ENCODE measurements at places on chromosomes 5 and 9. TPM values are rescaled to one million over a fixed set of nuclear protein-coding genes. Genes with fewer than 3 reads are reported as not detected.

- no peaks in the 10 kb centered on the region for H3K4me1 ChIP-seq
These were observed 151.5 kb upstream of the SMC2 start for GRCh38 chr9:103942651-103943050.

GRCh38 chr9:135536216-135536615 is 9.7 kb upstream of the OBP2A start:
- peaks cover 4% of the 10 kb centered on the region for H3K27me3 ChIP-seq
- no peak overlapping the region for H3K4me3 ChIP-seq
- no peak overlapping the region for H3K27ac ChIP-seq
- DNase-seq = no peak

- no peaks in the 10 kb centered on the region for H3K27me3 ChIP-seq
- H3K27ac ChIP-seq = no peak overlapping the region
- no peak overlapping the region for H3K4me3 ChIP-seq
- H3K36me3 ChIP-seq = no peaks in the 10 kb centered on the region
These were observed 18.3 kb upstream of the BTNL3 start for GRCh38 chr5:180970336-180970735.

DNA sequence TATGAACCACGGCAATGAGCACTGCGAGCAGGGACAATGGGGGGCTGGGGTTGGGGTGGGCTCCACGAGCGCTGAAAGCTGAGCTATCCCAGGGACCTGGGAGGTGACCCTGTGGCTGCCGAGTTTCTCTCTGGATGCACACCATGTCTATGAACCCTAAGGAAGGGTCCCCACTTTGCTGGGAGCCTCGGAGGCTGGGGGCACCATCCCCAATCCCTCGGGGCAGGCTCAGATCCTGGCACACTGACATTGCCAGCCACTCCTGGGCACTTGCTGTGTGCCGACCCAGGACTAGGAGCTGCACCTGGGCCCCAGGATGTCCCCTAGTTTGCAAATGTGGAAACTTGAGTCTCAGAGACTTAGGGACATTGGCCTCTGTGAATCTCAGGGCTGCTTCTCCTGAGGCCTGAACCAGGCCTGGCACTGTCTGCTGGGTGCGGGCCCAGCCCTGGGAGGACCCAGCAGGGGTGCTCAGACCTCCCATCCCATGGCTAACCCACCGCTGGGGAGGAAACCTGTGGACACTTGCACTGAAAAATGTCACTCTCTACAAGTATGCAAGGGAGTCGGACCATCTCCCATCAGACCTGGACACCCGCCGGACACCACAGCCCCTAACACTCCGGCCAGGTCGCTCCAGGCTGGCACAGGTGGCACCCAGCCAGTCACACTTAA is 13.0 kb upstream of the CAMSAP1 start:
- H3K27ac ChIP-seq = no peak overlapping the region
- DNase-seq = no peak
- no peaks in the 10 kb centered on the region for H3K27me3 ChIP-seq

MLANA gene
- total RNA-seq = not detected

DNA sequence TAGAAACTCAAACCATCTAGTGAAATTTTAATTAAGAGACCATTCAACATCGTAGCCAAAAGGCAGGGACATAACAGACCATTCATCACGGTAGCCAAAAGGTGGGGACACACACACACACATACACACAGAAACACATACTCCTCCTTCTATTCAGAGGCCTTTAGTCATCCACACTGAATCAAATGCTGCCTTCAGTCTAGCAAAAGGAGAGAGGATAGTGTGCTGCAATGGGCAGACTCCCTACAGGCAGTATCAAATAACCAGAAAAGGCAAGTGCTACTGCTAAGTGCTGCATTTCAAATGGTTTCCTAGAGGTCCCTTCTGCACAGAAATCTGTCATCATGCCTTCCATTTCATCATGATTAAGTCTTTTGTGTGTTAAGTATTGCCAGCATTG is 303.9 kb downstream of the TRIM32 start:
- no peaks in the 10 kb centered on the region for H3K4me1 ChIP-seq
- DNase-seq = no peak
- H3K27me3 ChIP-seq = no peaks in the 10 kb centered on the region
- H3K4me3 ChIP-seq = no peak overlapping the region
- H3K36me3 ChIP-seq = no peaks in the 10 kb centered on the region
- no peak overlapping the region for H3K27ac ChIP-seq

GRCh38 chr9:134678206-134678605 is 36.6 kb downstream of the COL5A1 start:
- no peak for DNase-seq
- no peaks in the 10 kb centered on the region for H3K36me3 ChIP-seq
- no peak overlapping the region for H3K4me3 ChIP-seq
- no peaks in the 10 kb centered on the region for H3K27me3 ChIP-seq
- no peak overlapping the region for H3K27ac ChIP-seq

DNA sequence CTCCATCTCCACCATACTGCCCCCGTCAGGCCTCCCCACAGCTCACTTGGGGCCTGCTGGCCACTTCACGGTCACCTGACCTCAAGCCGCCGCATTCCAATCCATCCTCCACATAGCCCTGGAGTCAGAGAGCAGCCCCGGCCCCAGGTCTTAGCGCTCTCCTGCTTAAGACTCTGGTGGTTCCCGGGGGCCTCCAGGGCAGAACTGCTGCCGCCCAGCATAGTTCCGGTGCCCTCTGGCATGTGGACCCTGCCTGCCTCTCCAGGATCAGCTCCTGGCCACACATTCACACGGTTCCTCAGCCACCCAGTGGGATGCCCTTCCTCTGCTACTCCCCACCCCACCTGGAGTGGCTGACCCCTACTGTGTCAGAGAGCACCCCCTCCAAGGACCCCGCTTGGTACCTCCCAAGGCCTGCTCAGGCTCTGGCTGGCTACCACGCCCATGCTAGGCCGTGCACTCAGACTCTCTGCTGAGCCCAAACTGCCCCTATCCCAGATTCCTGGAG is 8.7 kb downstream of the PHYKPL start:
- H3K27ac ChIP-seq = no peak overlapping the region
- H3K27me3 ChIP-seq = no peaks in the 10 kb centered on the region
- H3K4me3 ChIP-seq = no peak overlapping the region
- peaks cover 71% of the 10 kb centered on the region for H3K36me3 ChIP-seq

- H3K36me3 ChIP-seq = peaks cover 5% of the 10 kb centered on the region
- H3K4me1 ChIP-seq = no peaks in the 10 kb centered on the region
- no peak for DNase-seq
These were observed 75.4 kb downstream of the SLC38A9 start for GRCh38 chr5:55636683-55637082.

POU5F2 gene
- 1.0 TPM for total RNA-seq

JAKMIP2 gene
- 0.74 TPM for total RNA-seq

DNA sequence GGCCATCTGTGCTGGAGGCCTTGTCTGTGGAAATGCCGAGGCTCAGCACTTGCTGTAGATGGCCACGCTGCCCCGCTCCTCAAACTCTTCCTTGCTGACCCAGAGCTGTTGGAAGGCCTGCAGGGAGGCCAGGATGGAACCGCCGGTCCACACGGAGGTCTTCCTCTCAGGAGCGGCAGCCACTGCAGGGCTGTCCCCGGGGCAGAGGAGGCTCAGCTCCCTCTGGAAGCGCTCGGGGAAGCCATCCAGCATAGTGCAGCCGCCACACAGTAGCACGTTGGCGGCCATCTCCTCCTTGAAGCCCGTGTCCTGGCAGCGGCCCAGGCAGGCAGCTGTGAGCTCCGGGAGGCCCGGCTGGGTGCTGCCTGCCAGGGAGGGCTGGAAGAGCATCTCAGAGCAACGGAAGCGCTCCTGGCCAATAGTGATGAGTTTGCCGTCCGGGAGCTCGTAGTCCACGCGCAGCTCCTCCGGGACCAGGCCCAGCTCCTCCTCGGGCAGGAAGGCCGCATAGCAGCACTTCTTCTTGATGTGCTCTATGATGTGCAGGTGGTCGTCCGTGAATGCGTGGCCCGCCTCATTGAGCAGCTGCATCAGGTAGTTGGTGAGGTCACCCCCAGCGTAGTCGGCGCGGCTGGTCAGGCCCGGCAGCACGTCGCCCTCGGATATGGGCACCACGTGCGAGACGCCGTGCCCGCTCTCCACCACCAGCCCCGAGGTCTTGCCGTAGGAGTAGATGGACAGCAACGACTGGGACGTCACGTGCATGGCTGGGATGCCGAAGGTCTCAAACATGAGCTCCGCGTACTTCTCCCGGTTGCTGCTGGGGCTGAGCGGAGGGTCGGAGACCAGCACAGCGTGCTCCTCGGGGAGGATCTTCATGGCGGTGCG is 901 bp downstream of the ACTL7B start:
- no peaks in the 10 kb centered on the region for H3K36me3 ChIP-seq
- DNase-seq = no peak
- H3K4me3 ChIP-seq = no peak overlapping the region
- H3K27me3 ChIP-seq = no peaks in the 10 kb centered on the region

DNA sequence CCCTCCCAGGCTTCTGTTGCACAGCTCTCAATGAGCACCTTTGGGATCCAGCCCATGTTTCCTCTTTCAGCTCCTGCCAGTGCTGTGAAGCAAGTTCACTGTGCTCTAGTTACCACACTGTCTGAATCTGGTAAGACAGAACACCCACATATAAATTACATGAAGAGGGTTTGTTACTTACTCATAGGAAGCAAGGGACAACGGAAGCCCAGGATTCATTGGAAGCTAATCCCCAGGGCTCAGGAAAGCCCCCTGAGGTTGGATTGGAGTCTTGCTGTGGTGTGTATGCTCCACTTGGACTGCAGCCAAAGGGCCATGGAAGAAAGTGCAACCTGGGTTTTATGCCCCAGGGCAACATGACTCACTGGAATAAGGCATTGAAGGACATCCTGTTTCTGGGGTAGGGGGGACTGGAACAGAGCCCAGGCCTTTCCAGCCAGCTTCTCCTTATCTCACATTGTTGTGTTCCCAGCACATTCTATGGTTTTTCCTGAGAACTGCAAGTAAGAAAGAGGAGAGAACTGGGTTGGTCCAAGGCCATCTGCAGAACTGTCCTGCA is 15.6 kb upstream of the CLK4 start:
- DNase-seq = no peak
- H3K4me3 ChIP-seq = no peak overlapping the region
- no peaks in the 10 kb centered on the region for H3K36me3 ChIP-seq

Data from CD4-positive, alpha-beta T cell (primary cell).